Activated effector memory CD4-positive, alpha-beta T cell treated with anti-CD3 and anti-CD28 coated beads, Interleukin-2, amount 50 U/mL, for 16 hours (primary cell): ENCODE measurements at places on chromosomes 13 and 19.

DNA sequence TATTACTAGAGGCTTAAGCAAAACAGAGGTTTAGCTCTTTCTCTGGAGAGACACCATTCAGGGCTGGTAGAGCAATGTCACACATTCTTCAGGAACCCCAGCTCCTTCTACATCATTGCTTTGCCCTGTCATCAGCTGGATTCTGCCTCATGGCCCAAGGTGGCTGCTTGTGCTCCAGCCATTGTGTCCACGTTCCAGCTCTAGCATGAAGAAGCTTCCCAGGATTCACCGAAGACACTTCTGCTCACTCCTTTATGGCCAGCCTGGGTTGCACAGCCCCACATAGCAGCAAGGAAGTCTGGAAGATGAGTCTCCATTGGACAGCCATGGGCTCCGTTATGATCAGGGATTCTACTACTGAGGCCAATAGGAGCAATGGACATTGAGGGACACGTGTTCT, 13.2 kb downstream of the PGLS start:
- DNase-seq = no peak

DNA sequence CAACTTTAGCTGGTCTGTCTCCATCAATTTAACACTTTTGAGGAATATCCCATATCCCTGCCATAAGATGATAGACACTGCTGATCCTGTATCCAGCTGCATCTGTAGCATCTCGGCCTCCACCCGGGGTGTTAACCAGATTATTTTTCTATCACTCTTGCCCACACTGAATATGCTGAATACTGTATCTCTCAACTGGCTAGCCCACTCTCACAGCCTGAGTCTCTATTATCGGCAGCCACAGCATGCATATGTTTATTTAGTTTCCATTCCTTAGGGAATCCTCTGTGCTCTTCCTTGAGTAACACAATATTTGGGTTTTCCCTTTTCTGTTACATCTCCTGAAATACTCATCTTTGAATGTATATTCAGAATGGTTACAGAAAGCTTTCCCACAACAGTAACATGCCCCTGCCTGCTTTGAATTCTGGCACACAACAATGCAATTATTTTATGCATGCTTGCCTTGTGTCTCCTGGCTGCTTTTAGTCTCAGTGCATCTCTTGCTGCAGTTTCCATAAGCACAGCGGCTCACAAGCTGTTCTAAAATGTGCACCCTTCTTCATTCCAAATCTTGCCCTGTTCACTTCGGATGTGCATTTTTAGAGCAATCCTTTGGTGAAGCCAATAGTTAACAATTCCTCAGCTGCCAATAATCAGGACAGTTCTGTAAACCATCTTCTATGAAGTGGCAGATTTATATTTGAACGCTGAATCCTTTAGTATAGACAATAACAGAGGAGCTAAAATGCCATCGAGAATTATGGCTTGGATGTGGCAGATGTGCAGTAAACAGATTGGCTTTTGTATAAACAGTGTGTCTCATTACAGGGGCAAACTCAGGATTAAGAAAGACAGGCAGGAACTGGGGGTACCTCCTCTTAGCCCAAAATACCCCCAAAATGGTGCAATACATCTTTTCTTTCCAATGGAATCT, 261.9 kb upstream of the SOX21 start:
- DNase-seq = no peak

GRCh38 chr19:55410168-55410567, 2.6 kb upstream of the UBE2S start:
- DNase-seq = no peak

- DNase-seq = no peak
Measured at GRCh38 chr13:43908156-43909126, 28.7 kb downstream of the LACC1 start.

DNA sequence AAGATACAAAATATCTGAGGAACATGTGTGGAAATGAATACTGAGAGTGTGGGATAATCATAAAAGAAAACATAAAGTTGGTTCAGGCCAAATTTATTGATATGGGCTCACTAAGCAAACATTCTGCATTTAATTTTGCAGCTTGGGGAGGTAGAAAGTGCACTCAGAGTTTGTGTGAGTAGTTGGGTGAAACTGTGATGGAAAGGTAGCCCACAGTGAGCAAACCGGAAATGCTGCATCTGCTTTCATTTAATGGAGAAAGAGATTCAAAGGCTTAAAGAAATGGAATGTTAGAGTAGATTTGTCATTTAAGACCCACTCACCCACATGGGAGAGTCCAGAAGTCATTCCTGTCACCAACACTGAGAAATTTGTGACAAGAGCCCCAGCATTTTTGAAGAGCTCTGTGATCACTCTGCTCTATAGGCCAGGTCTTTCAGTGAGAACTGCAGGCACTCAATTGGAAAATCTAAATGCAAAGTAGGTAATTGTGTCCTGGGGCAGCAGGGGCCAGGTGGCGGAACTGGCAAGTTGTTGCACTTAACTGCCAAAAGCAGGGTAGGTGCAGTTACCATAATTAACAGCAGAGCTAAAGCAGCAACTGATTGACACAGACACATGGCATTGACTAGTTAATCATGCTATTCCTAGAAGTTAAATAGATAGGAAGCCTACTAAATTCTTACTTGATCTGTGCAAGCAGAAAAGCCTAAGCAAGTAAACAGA, 1228.3 kb upstream of the PCDH20 start:
- DNase-seq = no peak

DNA sequence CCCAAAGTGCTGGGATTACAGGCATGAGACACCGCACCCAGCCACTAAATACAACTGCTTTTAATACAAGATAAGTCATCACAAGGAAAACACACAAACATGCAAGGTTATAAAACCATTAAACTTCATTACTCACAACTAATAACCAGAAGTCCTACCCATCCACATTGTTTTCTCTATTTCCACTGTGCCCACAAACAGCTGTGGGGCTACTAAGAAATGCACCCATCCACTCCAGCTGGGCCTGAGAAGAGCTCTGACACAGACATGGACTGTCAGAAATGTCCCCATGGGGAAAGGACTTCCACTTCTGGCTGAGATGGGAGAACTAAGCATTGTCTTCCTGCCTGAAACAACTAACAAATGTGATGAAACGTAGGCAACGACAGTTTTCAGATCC, 17.2 kb downstream of the SAFB2 start:
- DNase-seq = no peak

DNA sequence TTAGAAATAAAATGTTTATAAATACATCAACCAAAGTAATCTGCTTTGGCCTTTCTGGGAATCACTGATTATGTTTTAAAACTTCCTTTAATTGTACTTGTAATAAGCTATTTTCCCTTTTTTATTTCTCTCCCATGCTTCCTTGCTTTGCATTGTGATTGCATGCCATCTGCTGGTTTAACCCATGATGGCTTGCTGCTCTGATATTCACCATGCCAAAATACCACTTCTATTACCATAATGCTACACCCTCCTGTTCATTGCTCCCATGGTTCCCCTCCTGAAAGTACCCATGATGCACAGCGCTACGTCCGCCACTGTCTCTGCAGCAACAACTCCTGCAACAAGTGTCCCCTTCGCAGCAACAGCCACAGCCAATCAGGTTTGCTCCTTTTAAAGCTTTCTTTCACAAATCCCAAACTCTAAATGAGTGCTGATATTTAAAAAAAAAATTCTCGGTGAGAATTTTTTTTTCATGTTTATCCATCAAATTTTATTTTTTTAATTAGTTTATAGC, 67.7 kb upstream of the RAP2A start:
- no peak for DNase-seq

DNA sequence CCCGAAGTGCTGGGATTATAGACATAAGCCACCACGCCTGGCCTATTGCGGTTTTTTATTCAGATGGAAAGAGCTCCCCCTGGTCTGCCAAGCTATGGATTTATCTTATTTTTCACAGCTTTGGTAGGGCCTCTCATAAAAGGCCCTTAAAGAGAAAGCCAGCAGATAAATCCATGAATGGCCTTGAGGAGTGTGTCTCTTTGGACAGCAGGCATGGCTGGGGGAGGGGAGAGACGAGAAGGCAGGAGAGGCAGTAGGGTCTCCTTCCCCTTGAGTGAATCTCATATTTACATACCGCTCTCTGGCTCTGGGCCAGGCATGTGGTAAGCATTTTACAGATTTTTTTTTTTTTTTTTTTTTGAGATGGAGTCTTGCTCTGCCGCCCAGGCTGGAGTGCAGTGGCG, 25.2 kb downstream of the MARK4 start:
- no peak for DNase-seq
